ENCODE measurements at places on chromosomes 4 and X. TPM values are rescaled to one million over a fixed set of nuclear protein-coding genes. Genes with fewer than 3 reads are reported as not detected.

Gene CT45A3
- total RNA-seq, result not detected

Gene MAGEC2
- not detected for total RNA-seq

Gene AGTR2
- not detected for total RNA-seq

Gene GLOD5
- total RNA-seq, result not detected

Gene FGFBP1
- total RNA-seq, result not detected

Gene SORCS2
- 0.05 TPM for total RNA-seq

Gene MPP1
- total RNA-seq, result 29.5 TPM

Data from activated T-cell treated with anti-CD3 and anti-CD28 coated beads, Interleukin-2, amount 50 U/mL, for 72 hours (primary cell).